ENCODE measurements at places on chromosomes 6 and 20.

DNA sequence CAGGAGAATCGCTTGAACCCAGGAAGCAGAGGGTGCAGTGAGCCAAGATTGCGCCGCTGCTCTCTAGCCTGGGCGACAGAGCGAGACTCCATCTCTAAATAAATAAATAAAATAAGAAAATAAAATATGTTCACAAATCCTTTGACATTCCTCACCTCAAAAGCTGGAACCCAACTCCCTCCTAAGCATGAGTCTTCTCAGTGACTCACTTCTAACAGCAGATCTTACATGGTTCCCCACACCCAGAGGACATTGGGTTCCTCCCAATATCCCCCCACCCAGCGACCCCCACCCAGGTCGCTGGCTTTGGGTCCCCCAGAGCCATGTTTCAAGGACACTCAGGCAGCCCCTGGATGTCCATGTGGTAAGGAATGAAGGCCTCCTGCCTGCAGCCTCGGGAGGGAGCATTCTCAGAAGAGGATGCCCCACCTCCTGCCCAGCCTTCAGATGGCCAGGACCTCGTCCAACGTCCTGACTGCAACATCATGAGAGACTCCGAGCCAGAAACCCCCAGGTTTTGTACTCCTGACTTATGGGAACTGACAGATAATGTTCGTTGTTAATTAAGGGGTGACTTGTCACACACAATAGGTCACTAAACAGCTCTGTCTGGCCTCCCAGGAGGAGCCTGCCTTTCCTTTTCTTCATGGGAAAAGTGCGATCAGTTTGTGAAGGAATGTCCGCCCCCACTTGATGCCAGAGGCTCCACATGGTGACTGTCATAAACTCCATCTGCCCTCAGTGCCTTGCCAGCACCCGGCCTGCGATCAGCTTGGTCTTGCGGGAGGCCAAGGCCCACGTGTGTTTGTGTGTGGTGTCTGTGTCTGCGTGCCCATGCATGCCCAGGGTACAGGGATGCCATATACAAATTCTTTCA, 10.1 kb upstream of the GMEB2 start:
- DNase-seq = no peak

DNA sequence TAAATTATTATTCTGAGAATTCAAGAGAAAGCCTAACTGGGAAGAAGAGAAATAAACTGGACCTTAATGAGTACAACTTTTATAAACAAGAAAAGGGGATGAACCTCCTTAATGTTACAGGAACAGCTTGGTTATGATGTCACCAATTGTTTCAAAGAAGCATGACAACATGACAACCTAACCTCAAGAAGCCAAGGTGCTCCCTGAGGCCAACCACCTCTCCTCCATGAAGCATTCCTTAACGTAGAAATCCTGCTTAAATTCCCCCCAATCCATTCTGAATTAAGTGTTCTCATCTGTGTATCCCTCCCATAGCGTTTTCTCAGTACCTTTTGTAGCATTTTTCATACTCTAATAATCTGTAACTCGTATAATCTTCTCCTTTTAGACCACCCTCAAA, 1.7 kb downstream of the HBS1L start:
- peak; percentile 27 for DNase-seq

GRCh38 chr6:131761060-131761761, 46.6 kb upstream of the ENPP1 start:
- DNase-seq = no peak

DNA sequence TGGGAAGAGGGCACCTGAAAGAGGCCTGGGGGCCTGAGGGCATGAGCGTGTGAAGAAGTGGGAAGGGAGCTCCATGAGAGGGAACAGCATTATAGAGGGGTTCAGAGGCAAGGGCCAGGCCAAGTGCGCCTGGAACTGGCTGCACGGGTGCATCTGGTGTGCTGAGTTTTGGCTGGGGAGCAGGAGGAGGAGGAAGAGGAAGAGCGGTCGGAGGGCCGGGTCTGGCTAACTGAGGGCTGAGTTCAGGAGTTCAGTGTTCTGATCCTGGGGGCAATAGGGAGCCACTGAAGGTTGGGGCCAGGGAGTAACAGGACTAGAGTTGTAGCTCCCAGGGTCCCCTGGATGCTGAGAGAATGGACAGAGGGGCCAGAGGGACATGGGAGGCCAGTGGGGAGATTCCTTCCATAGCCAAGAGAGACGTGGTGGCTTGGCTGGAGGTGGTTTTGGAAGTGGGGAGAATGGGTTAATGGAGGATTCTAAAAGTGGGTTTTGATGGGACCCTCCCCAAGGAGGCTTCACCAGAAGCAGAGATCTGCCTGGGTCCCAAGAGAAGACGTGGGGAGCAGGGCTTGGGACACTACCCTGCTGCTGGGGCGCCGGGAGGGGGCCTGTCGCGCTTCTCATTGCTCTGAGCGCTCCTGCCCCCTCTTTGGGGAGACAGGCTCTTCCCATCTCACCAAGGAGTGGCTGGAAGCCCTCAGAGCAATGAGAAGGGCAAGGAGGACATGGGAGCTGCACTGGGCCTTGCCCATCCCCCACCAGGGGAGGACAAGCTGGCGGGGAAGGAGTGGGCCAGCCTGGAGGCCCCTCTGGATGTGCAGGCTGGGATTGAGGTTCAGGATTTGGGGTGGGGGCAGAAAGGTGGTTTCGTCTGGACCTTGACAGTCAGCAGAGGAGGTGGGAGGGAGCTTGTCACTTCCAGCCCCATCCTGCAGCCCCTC, 28.7 kb downstream of the ZBP1 start:
- no peak for DNase-seq

- DNase-seq = no peak
Measured at GRCh38 chr6:96862560-96862959, 25.3 kb upstream of the GPR63 start.

- peak; percentile 4 for DNase-seq
Measured at GRCh38 chr6:96624957-96625356, 62.0 kb downstream of the FHL5 start.

GRCh38 chr6:27608916-27609883, 136.3 kb upstream of the ZNF184 start:
- peak; percentile 83 for DNase-seq

DNA sequence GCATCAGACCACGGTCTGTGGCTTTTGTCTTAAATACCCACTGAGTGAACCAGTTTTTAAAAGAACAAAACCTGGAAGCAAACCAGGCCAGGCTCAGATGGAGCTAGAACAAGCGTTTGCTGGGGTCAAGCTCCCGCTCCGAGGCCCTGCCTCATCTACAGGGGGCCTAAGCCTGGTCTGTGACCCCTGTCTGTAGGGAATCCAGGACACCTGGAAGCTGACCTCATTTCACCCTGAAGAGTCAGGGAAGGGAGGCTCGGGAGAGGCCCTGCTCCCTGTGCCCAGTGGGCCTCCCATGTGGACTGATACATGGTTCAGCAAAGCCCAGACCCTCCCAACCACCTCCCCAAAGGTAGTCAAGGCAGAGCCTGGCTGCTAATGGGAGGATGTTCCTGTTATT, 26.8 kb upstream of the DLGAP4 start:
- DNase-seq = no peak
